GM12878 (cell line): ENCODE measurements at places on chromosomes 6 and 20.

DNA sequence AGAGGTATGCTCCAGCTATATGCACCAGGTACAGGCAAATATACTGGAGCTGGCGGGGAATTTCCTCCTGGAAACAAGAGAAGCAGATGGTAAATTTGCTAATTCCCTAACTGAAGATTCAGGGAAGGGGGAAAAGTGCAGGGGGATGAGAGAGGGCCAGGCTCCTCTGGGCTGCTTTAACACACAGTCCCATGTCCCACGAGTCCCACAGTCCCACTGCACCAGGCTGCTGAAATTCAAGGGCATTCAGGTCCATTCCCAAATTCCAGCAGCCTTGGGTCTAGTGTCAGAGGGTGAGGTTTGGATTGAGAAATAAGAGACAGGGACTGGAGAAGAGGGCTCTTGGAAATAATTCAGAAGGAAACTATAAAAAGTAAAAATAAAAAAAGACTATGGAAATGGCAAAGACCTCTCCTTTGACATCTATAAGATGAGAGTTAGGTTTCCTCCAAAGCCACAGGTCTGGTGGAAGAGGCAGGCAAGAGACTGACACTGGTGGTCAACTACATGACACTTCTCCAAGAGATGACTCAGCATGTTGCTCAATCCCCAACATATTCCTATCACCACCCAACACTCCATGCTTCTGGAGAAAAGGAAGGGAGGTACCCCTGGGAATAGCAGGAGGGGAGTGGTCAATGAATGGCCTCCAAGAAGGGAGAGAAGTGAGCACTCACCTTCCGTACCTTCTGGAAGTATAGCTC lies 69.2 kb downstream of the TRAM2 start:
- DNase-seq: no peak
- H3K4me1 ChIP-seq: no peaks in the 10 kb centered on the region; the same call in 1 of the 2 replicates
- no peaks in the 10 kb centered on the region for H3K27me3 ChIP-seq
- H3K27ac ChIP-seq: no peak overlapping the region
- H3K36me3 ChIP-seq: peaks cover 17% of the 10 kb centered on the region; the same call in 1 of the 2 replicates
- no peak overlapping the region for H3K4me3 ChIP-seq

DNA sequence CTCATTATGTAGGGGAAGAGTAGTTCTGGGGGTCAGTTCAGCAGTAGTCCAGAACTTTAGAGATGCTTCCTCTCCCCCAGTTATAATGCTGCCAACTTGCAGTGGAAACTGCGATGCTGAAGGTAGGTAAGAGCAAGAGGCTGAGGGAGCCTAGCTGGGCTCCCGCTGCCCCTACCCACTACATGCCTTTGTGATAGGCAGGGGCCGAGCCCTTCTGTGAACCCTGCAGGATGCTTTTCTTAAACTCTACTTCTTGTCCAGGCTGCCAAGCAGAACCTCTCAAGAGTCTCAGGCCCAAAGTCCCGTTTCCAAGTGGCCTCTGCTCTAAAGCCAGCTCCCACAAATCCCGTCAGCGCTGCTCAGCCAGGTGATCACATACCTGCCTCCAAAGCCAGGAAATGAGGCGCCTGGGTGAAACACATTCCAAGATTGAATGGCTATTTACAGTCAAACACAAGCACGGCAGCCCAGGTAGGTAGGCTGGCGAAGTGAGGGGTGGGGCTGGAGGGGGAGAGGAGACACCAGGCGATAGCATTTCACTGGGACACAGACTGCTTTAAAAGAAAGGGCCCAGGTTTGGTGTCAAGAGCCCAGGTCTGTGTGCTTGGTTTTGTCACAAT lies 150.7 kb downstream of the CD24 start:
- no peaks in the 10 kb centered on the region for H3K36me3 ChIP-seq
- no peak overlapping the region for H3K27ac ChIP-seq
- H3K4me3 ChIP-seq: no peak overlapping the region
- no peaks in the 10 kb centered on the region for H3K27me3 ChIP-seq

DNA sequence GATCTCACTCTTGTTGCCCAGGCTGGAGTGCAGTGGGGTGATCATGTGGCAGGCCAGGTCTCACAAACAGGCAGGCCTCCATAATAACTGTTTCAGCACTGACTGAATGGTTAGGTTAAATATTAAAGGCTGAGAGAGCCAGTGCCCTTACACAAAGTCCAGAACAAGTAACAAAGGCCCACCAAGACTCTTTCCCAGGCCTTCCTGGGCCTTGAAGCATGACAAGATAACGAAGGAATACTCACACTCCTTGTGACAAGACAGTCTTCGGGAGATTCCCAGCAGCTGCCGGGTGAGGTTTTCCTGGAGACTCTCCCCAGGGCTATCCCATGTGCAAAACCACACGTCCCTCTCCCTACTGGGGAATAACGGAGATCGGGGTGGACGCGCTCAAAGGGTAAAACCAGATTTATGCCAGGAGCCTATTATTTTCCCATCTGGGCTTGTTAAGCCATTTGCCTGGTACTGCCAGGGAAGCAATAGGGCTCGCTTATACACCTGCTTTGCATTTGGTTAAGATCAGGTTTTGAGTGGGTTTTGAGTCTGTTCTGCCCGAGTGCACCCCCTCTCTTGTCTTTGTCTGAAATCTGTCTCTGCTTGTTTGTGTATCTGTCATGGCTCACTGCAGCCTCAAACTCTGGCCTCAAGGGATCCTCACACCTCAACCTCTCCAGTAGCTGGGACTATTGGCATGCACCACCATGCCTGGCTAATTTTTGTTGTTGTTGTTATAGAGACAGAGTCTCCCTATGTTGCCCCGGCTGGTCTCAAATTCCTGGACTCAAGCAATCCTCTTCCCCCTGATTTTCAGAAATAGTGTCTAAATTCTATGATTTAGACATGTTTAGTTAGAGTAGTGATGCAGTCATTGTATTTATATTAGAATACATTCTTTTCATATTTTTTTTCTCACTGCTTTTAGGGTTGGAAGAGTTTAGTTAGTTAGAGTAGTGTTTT lies 1.4 kb upstream of the ENPP3 start:
- no peaks in the 10 kb centered on the region for H3K36me3 ChIP-seq
- H3K27me3 ChIP-seq: no peaks in the 10 kb centered on the region; the same call in none of the 2 replicates
- no peak for DNase-seq
- H3K4me3 ChIP-seq: no peak overlapping the region

GRCh38 chr6:20819774-20820400 lies 285.6 kb downstream of the CDKAL1 start:
- no peaks in the 10 kb centered on the region; the same call in 1 of the 2 replicates for H3K36me3 ChIP-seq
- H3K4me1 ChIP-seq: no peaks in the 10 kb centered on the region
- no peak overlapping the region for H3K4me3 ChIP-seq
